Fibroblast of skin of left biceps (primary cell): ENCODE measurements at places on chromosomes 3 and 15.

GRCh38 chr15:55389264-55389607 lies 18.9 kb downstream of the CCPG1 start:
- no peak for DNase-seq

DNA sequence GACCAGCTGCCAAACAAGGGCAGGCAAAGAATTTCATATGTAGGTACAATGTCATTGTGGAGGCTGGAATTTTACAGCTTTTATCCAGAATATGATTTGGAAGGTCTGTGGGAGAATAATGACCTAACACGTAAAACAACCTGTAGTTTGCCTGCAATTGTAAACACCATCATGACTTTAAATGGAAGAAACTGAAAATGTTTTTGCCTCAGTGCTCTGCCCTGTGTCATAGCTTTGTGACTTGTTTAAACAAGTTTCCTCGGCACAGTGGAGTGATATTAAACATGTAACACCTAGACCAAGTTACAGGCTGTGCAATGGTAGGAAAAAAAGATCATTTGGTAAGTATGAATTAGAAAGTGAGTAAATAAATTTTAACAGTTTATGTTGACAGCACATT lies 171.6 kb upstream of the MBNL1 start:
- no peak for DNase-seq

- DNase-seq: no peak
Measured at GRCh38 chr3:49666592-49666991, 7.6 kb upstream of the APEH start.

DNA sequence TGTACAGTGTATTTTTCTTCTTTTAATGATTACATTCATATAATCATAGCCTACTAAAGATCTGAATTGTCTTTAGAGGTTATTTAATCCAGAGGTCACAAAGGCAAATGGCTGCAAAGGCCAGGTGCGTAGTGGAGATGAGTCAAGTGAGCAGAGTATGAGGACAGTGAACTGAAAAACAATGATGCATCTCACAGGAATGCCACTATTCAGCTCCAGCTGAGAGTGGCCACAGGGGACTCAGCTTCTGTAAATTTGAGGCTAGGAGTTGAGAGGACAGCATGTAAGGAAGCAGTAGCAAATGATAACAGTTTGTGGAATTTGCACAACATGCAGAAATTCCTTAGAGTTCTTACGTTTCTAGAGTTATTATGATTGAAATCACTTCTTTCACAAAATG lies 50.4 kb downstream of the COL6A5 start:
- DNase-seq: peak; percentile 25

- no peak for DNase-seq
Measured at GRCh38 chr15:59995568-59996297, 8.4 kb upstream of the FOXB1 start.

GRCh38 chr3:192489579-192489978 lies 237.8 kb downstream of the FGF12 start:
- no peak for DNase-seq
